ENCODE measurements at places on chromosomes 13 and 19.

GRCh38 chr13:24511019-24511815 lies 1.4 kb downstream of the PARP4 start:
- DNase-seq: peak; percentile 90

- no peak for DNase-seq
These were observed 4.3 kb upstream of the HAUS5 start for GRCh38 chr19:35608251-35608650.

- DNase-seq: peak; percentile 65
These were observed 35.9 kb upstream of the ZSCAN5A start for GRCh38 chr19:56350416-56351045.

DNA sequence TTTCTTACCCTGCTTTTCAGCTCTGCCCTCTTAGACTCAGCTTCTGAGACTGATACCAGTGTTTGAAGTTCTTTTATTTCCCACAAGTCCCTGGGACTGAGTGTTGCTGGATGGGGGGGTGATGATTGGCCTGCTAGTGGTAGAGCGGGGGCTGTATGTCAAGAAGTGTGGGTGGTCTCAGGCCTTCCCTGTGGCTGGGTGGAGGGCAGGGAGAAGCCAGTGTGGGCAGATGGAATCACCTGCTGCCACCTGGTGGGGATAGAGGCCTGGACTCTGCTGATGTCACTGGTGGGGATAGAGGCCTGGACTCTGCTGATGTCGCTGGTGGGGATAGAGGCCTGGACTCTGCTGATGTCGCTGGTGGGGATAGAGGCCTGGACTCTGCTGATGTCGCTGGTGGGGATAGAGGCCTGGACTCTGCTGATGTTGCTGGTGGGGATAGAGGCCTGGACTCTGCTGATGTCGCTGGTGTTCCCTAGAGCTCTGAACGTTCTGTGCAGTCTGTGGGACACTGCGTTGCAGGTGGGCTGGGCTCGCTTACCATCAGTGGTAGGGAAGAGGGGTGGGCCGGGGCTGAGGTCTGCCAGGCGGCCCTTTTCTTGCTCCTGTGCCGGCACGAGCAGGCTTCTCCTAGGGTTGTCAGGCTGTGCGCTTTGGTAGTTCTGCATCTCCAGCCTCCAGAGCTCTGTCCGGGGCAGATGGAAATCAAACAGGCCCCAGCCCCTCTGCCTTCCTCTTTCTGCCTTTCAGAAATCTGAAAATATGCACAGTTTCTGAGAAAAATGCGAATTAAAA lies 101.3 kb downstream of the ARHGEF7 start:
- peak; percentile 28 for DNase-seq

- peak; percentile 61 for DNase-seq
These were observed at the start of gene ZFP30 for GRCh38 chr19:37655301-37655688. Gene ZFP30, minus strand, starts transcription at chr19:37655465. Its CDS starts 7,643 bp downstream, at chr19:37647822.

GRCh38 chr13:26257049-26257448 lies 3.1 kb downstream of the CDK8 start:
- DNase-seq: no peak

GRCh38 chr19:7224209-7224686 lies 70.0 kb downstream of the INSR start:
- DNase-seq: no peak

DNA sequence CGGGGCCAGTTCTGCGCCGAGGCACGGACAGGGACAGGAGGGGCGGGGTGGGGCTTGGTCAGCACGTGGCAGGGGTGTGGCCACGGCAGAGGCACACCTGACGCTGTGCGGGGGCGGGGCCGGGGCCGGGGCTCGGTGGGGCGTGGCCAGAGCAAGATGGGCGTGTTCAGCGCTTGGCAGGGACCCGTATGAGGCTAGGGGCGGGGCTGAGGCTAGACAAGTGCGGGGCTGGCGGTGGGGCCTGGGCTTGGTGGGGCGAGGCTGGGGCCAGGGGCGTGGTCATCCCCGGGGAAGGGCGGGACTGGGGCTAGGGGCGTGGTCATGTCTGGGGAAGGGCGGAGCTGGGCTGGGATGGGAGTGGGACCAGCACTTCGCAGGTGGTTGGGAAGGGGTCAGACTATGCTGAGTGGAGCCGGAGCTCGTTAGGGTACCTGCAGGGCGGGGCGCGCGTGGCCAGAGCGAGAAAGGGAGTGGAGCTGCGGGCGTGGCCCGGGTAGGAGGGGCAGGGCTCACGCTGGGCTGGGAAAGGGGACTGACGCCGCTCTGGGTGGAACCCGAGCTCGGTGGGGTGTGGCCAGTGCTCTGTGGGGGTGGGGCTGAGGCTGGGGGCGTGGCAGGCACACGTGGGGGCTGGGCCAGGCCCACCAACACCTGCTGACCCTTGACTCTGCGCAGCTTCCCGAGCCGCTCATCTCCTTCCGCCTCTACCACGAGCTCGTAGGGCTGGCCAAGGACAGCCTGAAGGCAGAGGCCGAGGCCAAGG lies 12.8 kb downstream of the POLR2E start:
- DNase-seq: no peak

DNA sequence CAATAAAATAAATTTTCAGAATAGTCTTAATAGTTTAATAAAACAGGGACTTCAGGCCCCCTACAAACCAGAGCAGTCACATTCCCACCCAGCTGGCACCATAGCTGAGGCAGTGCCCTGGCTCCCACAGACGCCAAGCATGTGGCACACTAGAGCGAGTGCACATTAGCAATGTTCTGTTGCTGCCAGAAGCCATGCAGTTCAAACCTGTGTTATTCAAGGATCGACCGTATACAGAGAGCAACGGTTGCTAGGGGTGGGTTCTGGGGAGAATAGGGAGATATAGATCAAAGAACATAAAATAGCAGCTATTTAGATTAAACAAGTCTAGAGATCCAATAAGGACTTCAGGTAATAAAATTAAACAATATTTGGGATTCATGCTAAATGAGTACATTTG lies 419.3 kb upstream of the KLHL1 start:
- no peak for DNase-seq

GRCh38 chr13:112896736-112897602 lies 72.0 kb upstream of the MCF2L start:
- no peak for DNase-seq

- no peak for DNase-seq
These were observed 76.1 kb upstream of the UQCRFS1 start for GRCh38 chr19:29289020-29289419.

GRCh38 chr13:21435687-21436151 lies 23.4 kb downstream of the ZDHHC20 start:
- DNase-seq: peak; percentile 80

All from A172 (cell line).